ENCODE measurements at places on chromosomes 11 and 22.

DNA sequence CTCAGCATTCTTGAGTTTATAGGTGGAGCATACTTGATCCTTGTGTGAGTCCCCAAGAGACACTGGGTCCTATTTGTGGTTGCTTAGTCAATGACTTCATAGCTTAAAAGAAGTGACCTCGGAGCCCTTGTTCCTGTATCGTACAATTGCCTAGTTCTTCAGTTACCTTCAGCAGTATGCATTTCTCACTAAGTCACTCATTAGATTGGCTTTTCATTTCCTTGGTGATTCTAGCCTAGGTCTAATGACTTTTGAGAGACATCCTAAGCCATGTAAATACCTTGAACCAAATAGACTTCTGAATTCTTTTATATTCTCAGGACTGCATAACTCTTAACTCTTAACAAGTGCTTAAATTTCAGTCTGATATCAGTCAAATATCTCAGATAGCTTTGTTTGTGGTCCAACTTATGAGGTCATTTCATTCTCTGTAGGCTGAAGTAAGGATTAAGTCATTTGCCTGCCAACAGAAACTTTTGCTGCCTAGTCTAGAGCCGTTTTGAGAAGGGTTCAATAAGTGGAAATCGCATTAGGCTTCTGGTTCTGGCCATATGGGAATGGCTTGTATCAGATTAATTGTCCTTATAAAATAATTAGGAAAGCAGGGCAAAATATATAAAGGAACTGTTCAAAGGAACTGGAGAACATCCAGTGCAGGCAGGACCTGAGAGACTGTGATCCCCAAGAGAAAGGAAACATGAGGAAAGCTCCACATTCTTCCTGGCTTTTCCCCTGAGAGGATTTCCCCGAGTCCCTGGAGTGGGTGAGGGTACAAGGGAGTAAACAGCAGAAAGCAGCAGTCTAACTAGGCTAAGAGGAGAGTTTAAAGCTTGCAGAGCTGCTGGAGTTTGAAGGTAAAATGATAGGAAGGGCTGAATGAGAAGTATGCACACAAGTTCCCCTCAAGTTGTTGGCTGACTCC is 39.9 kb downstream of the TRAF6 start:
- peak; percentile 17 for DNase-seq

GRCh38 chr11:85912414-85912813 is 57.2 kb downstream of the CCDC83 start:
- DNase-seq: no peak

GRCh38 chr11:19713196-19714021 is 772 bp downstream of the NAV2 start:
- DNase-seq: no peak

DNA sequence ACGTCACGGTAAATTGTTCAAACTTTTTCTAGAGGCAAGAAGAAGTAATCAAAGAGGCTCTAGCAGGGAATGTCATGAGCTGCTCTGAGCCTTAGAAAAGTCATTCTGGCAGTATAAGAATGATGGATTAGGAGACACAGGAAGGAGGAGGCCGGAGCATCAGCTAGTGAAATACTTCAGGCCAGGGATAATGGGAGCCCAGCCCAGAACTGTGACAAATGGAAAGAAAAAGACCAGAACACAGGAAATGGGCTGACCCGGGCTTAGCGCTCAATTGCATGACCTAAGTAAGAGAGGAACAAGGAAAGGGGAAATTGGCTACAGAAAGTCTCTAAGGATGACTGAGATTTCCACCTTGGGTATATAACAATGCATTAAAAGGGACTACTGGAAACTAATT is 108.6 kb downstream of the LARGE1 start:
- DNase-seq: no peak

DNA sequence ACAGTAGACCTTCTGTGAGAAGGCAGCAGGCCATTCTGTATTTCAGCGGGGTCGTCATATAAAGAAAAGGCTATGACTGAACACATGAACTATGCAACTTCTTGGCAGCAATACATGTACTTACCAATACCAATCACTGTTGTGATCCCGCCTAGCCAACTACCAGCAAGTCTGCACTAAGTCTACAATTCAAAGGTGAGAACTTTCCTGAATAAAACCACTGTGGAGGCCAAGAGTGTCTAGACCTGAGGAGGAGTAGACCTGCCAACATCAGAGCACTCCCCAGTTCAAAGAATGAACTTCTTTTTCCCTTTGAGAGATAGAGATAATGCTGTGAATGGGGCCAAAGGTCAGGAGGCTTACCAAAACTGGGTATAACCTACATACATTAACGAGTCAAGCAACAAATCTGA is 108.2 kb downstream of the SIK3 start:
- DNase-seq: no peak

GRCh38 chr11:133555034-133555433 is 22.7 kb upstream of the OPCML start:
- DNase-seq: no peak

DNA sequence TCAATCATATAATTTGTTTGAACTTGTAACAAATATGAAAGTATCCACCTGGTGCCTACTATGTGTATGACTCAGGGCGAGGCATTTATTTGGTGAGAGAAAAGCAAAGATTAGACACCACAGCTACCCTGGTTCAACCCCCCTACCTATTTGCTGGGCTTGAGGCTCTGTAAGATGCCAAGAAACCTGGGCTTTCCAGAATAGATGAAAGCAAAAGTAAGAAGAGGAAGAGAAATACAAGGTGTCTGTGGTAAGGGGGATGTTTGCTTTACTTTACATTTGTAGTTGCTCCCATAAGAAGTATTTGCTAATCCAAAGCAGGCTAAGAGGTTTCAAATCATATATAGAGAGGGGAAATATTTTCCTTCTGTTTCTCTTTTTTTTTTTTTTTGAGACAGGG is 61.7 kb downstream of the DDI1 start:
- no peak for DNase-seq

DNA sequence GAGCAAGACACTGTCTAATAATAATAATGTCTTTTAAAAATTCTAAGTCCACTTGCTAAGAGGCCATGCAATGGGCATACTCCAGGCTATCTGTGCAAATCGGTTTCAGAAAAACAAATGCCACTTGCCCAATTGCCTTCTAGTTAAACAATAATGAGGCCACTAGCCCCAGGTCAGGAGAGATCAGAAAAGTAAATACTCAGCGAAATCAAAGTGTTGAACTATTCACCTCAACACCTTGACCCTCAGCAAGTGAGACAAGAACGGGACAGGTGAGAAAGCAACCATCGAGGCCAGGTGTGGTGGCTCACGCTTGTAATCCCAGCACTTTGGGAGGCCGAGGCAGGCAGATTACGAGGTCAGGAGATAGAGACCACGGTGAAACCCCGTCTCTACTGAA is 72.3 kb upstream of the SYN3 start:
- no peak for DNase-seq

DNA sequence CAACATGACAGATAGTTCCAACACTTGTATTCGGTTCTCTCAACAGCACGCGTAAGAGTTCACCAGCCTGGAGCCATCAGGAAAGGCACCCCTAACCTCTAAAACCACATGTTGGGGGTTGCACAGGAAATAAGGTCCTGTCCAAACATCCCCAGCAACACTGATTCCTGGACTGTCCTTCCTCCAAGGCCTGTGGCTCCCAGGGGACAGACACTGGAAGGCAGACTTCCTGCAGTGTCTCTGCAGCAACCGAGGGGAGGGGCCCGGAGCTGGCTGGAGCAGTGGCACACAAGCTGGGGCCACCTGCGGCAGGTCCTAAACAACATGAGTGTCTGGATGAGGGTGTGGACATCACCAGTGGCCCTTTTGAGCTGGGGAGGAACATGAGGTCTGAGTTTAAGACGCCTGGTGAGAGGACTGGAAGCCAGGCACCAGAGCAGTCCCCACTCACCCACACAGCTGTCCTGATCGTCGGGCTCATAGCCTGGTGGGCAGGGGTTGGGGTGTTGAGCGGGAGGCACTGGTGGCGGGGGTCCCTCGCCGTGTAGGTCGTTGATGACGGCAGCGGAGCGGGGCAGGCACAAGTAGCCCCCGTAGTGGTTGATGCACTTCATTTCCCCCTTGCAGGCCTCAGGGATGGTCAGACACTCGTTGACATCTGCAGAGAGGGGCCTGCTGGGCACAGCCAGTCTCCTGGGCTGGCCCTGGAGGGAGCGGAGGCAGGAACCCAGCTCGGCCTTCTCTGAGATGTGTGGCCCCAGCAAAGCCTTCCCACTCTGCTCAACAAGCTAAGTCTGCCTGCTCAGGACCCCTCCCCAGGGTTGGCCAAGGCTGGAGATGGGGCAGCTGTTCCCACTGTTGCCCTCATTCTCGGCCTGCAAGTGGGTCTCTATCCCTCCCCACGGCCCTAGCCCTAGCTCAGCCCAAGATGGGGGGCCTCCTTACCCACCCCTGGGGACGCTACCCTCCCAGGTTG is 1.6 kb downstream of the EFEMP2 start:
- no peak for DNase-seq

- no peak for DNase-seq
Measured at GRCh38 chr11:119258983-119259382, 52.8 kb downstream of the CBL start.

GRCh38 chr22:20771918-20772625 is 1.8 kb upstream of the SERPIND1 start:
- DNase-seq: no peak

DNA sequence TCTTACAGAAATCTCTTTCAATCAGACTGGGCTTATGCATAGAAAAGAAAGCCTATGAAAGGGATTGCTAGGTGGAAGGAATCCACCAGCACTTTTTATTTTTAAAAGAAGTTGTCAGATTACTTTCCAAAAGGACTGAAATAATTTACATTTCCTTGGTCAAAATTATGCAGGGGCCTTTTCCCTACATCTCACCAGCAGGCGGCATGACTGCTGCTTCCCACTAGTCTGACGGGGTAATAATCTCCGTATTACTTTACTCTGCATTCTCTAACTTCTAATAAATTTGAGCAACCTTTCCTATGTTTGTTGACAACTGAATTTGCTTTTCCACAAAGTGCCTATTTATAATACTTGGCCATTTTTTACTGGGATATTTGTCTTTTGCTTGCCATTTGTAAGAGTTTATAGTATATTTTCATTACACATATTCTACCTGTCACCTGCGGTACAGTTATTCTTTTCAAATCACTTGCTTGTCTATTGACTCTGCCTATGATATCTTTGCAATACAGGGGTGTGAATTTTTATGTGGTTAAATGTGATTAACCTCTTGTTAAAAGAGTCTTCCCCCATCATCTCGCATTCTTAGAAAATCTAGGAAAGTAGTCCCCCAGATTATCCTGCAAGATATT is 51.9 kb upstream of the USP47 start:
- peak; percentile 21 for DNase-seq

GRCh38 chr11:31887180-31887579 is 76.1 kb upstream of the PAX6 start:
- DNase-seq: no peak

DNA sequence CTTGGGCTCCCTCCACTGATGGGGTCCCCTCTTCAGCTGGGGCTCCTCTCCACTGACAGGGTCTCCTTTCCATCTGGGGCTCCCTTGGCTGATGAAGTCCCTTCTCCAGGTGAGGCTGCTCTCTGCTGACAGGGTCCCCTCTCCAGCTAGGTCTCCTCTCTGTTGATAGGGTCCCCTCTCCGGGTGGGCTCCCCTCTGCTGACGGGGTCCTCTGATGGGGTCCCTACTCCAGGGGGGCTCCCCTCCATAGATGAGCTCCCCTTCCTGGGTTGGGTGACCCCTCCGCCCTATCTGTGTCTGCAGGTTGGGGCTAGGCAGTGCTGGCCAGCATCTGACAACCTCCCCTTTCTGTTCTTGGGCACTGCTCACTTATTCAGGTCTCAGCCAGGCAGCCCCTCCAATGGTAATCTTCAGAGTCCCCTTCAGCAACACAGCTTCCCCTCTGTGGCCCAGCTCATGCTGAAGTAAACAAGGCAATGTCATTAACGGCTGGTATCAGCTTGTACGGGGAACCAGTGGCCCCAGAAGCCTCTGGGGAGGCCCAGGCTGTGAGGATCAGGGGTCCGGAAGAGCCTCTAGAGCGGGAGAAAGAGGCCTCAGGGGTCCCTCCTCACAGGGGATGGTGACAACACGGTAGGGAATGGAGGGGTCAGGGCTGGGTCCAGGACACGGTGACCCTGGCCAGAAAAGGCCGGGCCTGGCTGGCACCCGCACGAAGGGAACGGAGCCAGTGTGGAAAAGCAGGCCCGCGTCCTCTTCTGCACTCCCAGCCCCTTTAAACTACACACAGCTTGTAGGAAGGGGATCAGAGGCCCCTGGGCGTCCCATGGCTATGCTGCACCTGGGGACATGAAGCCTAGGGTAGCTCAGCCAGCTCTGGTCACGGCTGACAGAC is 9.6 kb upstream of the CD81 start:
- no peak for DNase-seq

DNA sequence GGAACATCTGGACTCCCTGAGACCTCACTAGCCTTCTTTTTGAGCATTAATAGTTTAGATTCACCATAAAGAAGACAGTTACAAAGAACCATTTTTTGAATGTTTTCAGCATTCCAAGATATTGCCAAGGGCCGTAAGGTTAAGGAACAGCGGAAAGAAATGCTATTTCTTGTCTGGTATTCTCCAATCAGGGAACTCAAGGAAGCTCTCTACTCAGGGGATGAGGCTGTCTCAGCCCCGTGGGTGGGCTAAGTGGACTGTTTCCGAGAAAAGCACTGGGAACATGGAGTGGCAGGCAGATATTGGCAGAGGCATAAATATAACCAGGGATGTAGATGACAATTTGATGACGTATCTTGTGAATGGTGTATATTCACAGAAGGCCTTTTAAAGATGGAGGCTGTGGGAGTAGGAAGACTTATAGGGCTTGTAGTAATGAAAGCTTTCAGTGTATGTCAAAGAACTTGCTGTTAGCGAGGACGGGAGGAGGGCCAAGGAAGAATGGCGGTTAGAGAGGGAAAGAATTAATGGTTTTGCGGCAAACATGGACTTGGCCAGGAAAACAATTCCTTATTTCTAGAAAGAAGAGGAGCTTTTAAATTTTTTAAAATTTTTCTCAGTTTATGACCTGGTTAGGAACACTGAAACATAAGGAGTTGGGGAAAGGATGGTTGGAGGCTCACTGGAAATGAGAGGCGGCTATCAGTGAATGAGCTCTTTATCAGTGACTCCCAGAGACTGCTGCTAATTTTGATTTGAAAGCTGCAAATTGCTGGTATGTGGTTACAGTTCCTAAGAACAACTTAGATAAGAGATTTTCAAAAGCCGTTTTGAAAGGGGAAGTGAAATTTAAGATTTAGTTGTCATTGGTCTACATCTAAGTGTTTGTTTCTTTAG is 64.6 kb downstream of the ST3GAL4 start:
- DNase-seq: peak; percentile 92

DNA sequence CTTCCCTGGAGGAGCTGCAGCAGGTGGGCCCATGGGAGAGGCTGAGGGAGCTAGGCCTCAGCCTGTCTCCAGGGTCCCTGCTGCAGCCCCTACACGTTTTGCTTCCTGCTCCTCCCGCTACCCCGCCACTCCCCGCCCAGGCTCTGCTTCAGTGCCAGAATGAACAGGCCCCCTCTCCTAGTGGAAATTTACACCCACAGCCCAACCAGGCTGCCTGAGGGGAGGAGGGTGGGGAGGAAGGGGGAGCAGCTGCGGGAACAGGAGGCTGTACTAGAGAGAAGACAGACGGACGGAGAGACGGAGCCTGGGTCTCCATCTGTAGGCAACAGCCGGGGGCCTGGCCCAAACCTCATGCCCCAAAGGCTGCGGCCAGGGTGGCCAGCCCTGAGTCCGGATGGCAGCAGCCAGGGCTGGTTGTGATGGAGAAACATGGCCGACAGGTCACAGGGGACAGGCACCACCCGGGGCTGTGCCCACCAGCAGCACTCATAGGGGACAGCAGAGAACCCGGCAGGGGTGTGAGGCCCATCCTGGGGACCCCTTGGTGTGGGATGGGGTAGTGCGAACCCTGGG is 20.6 kb downstream of the FLRT1 start:
- DNase-seq: no peak

Data from common myeloid progenitor, CD34-positive (primary cell).